ENCODE measurements at places on chromosomes 12 and 14.

- DNase-seq = no peak
Measured at GRCh38 chr12:122830517-122831214, 4.6 kb upstream of the HIP1R start.

GRCh38 chr12:114913871-114914801 is 230.2 kb upstream of the TBX3 start:
- DNase-seq = no peak

DNA sequence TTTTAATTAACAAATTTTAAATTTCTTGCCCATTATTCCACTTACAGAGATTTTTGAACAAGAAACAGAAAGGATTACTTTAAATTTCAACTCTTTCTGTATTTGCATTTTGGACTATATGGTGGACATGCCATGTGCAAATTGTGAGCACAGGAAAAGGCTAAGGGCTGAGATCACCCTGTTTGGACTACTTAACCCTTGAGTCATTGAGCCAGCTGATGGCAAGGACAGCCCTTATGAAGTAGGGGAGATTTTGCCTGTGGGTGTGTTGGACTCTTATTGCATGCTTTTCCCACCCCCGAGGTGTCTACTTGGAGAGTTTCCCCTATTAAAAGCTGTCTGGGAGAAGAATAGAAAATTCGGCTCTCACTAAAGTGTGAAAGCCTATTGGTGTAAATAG is 17.2 kb downstream of the DERA start:
- no peak for DNase-seq

DNA sequence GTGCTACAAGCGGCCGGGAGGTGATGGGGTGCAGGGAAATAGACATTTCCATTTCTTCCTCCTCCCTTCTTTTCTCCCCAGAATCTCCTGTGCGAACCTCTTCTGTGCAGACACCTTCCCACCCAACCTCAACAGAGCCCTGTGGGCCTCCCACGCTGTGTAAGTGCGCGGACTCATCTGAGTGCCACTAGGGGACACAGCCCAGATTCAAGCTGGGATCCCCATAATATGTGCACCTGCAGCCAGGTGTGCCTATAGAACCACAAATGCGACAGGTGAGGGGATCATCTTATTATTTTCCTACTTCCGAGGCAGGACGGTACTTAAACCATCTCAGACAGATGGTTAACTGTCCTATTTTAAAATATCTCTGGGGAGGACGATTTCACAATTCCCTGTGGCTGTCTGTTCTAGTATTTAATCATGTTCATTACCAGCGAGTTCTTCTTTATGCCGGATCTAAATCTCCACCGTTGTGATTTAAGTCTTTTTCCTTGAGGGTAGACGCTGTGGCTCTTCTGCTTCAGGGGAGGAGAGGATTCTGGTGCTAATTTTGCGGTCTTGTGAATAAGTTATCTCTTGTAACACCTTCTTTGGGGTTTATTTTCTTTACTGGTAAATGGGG is 17.2 kb upstream of the CACNA1C start:
- no peak for DNase-seq

DNA sequence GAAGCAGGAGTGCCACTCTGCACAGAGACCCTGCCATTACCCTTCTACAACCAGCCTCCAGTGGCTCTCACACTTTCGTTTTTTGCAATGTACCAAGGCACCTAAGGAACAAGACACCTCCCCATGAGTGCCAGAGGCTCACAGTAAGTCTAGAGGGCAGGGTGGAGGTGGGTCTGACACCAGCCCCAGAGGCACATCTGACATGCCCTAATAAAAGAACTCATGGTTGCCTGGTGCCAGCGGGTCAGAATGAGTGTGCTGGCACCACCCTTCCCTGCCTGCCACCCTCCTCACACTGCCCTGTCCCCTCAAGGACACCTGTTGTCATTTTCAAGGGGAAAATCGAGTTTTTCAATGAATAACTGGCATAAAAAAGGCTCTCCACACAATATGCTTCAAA is 161.2 kb downstream of the FOXN3 start:
- DNase-seq = no peak

GRCh38 chr12:102021540-102022246 is 40.1 kb downstream of the WASHC3 start:
- DNase-seq = no peak

- no peak for DNase-seq
Measured at GRCh38 chr12:127629066-127629820, 637.7 kb upstream of the TMEM132C start.

GRCh38 chr14:24263848-24264247 is 871 bp upstream of the TGM1 start:
- no peak for DNase-seq

GRCh38 chr12:3727877-3728632 is 24.9 kb downstream of the CRACR2A start:
- no peak for DNase-seq

DNA sequence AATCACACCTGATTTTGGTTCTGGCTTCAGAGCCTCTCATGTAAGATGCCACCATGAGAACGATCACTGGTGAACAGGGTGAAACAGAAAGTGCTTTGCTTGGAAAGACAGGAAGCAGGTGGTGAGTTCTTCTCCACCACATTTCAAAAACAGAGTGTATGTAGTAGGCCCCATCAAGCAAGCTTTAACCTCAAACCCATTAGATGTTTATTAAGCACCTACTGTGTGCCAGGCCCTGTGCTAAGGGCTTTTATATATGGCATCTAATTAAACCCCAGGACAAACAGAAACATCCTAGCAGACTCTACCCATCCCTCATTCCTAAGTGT is 47.8 kb upstream of the MED13L start:
- DNase-seq = no peak

GRCh38 chr12:95321516-95322246 is 104.1 kb downstream of the VEZT start:
- no peak for DNase-seq

- peak; percentile 52 for DNase-seq
Measured at GRCh38 chr14:95320078-95320895, 579 bp upstream of the CLMN start.

- DNase-seq = peak; percentile 3
Measured at GRCh38 chr12:99852666-99853065, 132.1 kb downstream of the ANKS1B start.

DNA sequence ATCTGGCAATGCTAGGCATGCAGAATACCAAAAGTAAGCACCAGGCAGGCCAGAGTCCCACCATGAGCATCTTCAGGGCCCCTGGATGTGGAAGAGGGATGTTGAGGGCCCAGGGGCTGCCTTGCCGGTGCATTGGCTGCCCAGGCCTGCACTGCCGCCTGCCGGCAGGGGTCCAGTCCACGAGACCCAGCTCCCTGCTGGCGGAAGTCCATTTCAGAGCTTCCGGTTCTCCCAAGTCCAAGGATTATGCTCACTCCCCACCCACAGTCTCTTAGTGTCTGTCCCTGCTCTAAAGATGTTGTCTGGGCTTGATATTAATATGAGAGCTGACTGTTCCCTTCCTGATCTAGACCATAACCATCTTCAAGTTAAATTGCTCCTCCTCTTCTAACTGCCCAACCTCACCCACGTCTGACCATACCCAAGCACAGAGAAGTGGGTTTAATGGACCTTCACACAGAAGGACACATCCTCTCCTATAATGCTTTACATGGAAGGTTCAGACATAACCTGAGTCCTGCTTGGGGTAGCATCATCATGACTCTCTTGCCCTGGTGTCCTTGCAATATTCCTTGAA is 117.4 kb downstream of the DAD1 start:
- peak; percentile 25 for DNase-seq

DNA sequence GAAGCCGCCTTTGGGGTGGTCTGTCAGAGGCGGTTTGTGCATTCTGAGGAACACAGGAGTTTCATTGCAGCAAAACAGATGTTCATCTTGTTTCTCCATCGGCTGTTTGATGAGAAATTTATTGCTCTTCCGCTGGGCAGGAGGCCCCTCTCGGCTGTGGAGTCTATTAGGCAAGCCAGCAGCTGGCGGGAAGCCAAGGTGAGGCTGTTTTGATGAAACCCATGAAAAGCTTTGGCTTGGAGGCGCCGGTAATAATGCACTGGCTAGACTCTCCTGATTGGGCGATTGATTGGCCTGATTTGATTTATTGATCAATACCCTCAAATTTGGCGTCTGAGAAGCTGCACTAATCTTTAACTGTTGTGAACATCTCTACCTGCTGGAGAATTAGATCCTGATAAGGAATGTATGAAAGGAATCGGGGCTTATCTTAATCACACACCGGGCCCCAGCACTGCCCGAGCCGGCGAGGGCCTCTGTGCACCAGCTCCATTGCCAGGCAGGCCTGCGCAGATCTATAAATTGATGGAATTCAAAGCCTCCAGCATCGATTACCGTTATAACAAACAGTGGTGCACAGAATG is 187.7 kb downstream of the PHETA1 start:
- no peak for DNase-seq

- no peak for DNase-seq
Measured at GRCh38 chr12:116616536-116617248, 57.5 kb downstream of the MAP1LC3B2 start.

- no peak for DNase-seq
Measured at GRCh38 chr12:123478069-123478468, 20.1 kb downstream of the SNRNP35 start.

DNA sequence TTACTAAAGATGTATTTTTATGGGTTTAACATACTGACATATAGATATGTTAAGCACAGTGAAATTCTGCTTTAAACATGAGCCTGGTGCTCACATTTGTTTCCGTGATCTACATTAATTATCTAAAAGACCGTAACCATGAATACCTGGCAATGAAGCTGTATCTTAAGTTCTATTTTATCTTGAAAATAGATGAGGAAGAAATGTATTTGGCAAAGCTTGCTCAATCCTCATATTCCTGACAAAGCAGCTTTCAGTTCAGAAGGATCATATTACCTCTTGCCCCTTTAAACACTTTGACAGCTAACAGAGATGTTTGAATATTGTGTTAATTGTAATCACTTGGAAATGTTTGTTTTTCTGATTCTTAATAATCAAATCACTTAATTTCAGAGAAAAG is 9.8 kb downstream of the EPYC start:
- DNase-seq = no peak

GRCh38 chr12:1552911-1553491 is 41.4 kb downstream of the FBXL14 start:
- no peak for DNase-seq

- DNase-seq = no peak
Measured at GRCh38 chr12:101697930-101698799, 725 bp downstream of the CHPT1 start.

- no peak for DNase-seq
Measured at GRCh38 chr12:50555471-50555885, 50.7 kb downstream of the DIP2B start.

- no peak for DNase-seq
Measured at GRCh38 chr14:93232159-93232558, 25.1 kb downstream of the UBR7 start.

DNA sequence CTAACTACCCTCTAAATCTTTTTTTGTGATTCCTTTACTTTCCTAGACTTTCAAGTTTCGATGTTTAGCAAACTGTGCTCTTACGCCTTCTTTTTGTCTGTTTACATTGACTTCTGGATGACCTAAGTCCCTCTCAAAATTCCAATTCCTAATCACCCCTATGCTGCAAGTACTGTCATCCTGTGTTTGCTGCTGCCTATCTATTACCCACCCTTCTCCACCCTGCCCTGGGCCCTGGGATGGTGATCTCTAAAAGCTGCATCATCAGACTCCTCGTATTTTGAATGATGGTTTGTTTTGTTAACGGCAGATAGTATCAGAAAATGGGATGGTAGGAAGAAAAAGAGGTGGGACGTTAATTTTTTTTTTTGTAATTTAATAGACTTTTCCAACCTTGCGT is 272.1 kb downstream of the DIO2 start:
- no peak for DNase-seq

DNA sequence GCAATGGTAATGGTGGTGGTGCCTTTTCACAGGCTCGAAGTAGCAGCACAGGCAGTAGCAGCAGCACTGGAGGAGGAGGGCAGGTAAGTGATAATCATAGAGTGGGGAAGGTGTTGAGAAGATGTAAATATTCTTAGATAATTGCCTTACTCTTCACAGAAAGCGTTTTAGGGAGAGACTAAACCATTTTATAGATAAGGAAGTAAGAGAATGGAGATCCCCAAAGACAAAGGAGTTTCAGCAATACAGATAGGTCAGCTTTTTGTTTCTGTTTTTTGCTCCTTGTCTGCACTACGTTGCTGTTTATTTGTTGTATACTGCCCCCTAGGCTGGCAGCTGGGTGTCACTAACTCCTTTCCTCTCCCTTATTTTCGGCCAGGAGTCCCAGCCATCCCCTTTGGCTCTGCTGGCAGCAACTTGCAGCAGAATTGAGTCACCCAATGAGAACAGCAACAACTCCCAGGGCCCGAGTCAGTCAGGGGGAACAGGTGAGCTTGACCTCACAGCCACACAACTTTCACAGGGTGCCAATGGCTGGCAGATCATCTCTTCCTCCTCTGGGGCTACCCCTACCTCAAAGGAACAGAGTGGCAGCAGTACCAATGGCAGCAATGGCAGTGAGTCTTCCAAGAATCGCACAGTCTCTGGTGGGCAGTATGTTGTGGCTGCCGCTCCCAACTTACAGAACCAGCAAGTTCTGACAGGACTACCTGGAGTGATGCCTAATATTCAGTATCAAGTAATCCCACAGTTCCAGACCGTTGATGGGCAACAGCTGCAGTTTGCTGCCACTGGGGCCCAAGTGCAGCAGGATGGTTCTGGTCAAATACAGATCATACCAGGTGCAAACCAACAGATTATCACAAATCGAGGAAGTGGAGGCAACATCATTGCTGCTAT is 2.0 kb downstream of the SP1 start:
- no peak for DNase-seq

GRCh38 chr14:91985008-91985407 is 37.5 kb upstream of the FBLN5 start:
- DNase-seq = no peak

DNA sequence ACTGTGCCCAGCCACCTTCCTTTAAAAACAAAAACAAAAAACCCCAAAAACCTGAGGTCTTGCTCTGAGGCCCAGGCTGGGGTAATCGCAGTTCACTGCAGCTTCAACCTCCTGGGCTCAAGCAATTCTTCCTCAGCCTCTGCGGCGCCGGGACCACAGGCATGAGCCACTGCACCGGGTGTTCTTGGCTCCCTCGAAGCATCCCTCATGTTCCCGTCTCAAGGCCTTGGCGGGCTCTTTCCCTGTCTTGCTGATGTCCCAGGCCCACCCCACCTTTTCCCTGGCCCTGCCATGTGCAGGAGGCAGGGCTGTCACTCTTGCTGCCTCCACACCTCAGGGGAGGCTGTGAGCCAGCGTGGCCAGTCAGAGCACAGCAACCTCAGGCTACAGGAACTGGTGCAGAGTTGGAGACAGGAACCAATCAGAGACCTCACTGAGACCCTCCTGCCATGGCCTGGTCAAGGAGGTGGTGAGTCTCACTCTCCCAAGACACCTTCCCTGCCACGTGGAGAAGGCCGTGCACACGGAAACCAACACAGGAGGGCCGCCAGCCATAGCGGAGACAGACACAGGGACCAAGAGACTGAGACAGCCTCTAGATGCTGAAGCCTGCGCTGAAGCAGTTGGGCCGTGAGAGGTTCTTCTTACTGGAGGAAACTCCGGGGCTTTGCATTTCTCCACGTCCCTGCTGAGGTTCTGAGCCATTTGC is 6.0 kb upstream of the AMN start:
- no peak for DNase-seq

DNA sequence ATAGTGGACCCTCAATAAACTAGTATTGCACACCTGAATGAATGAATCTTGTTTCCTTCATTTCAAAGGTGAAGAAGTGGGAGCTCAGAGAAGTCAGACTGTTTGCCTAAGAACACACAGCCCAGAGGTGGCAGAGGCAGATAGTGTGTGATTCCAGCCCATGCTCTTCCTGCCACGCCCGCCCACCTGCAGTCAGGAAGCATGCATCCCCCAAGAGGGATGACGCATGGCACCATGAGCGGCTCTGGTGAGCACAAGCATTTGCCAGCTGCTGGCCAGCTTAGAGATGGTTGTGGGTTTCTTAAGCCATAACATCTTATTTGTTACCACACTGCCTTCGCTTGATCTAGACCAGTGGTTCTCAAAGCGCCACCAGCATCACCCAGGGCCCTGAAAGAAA is 133.8 kb downstream of the RIMBP2 start:
- no peak for DNase-seq
